ENCODE measurements at places on chromosomes 5 and 9.

GRCh38 chr5:36763454-36763853, 113.1 kb upstream of the NIPBL start:
- DNase-seq, result no peak

DNA sequence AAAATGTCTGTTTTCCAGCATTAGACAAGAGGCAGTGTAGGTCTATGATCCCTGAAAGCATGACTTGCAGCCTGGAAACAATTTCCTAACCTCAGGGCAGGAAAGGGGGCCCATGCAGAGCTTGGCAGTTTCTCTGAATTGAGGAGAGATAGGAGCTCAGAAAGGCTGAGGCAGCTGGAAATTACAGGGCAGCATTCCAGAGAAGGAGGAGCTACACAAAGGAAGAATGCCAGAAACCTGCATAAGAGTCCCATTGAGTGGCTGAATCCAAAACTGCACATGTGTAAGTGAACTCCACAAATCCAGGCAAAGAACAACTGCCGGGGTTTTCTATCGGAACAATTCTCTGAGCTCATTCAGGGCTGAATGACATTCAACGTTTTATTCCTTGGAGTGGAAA, 346.8 kb downstream of the PIK3R1 start:
- DNase-seq, result no peak

GRCh38 chr9:71780953-71781352, 12.6 kb upstream of the CEMIP2 start:
- DNase-seq, result no peak

GRCh38 chr9:135773530-135774238, 71.7 kb downstream of the KCNT1 start:
- no peak for DNase-seq

DNA sequence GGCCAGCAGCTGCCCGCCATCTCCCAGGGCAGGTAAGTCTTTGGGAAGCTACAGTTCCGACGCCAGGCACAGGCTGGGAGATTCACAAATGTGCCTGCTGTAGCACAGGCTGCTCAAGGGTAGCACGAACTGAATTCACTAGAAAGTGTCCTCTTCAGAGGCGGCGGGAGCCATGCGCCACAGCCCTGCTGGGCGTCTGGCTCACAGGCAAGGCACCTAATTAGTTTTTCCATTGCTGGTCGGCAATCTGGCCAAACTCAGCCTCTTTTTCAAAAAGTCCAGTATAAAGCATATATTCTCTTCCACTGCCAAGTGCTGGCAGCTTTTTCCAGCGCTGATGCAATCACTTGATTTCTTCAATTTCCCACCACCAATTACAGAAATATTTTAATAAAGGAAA, 128.9 kb upstream of the RAPGEF1 start:
- no peak for DNase-seq

- no peak for DNase-seq
These were observed 267.4 kb downstream of the CHSY3 start for GRCh38 chr5:130171699-130172098.

DNA sequence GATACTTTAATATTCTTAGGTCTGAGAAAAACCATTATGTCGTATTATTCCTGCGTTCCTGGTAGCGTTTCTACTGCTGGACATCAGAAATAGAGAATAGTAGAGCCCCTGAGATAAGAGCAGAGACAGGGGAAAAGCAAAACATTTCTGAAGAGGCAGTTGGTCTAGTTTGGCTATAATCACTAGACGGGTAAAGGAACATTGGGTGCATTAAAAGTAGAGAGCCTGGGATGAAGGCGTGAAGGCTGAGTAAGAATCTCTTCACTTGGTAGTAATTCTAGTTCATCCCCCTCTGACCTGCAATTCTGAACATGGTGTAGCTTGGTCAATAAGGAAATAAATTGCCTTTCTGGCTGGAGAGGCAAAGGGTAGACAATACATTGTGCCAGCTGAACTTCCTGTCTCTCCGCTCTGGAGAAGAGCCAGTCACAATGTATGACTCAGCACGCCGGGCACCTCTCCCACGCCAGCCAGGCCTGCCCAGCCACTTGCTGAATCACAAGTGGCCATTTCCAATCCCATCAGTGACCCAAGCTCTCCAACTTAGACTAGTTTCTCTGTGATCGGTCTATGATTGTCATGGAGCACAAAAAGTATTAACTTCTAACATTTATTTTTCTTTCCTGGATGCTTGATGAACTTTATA, 75.4 kb downstream of the STK32A start:
- no peak for DNase-seq

- DNase-seq, result peak; percentile 91
These were observed at the start of gene ELP1 for GRCh38 chr9:108933718-108934322. Gene ELP1 (minus strand): TSS chr9:108934124. CDS start chr9:108931146, 2,978 bp downstream.

DNA sequence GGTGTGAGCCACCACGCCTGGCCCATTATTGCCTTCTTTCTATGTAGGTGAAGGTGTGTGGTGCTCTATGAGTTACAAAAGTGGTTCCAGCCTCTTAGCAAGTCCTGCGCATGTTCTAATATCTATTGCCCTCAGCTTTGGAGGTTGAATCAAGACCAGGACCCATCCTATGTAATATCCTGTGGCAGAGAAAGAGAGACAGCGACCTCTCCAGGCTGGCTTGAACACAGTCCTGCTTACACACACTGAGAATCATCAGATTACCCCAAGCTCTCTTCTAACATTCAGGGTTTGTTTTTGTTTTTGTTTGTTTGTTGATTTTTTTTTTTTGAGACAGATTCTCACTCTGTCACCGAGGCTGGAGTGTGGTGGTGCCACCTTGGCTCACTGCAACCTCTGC, 94.7 kb upstream of the OSMR start:
- no peak for DNase-seq

- DNase-seq, result no peak
These were observed 211.8 kb downstream of the FANCC start for GRCh38 chr9:95105519-95106287.

Measured in CD4-positive, alpha-beta T cell treated with Interleukin-15 for 4 hours (primary cell).